ENCODE measurements at places on chromosomes 1 and 21.

DNA sequence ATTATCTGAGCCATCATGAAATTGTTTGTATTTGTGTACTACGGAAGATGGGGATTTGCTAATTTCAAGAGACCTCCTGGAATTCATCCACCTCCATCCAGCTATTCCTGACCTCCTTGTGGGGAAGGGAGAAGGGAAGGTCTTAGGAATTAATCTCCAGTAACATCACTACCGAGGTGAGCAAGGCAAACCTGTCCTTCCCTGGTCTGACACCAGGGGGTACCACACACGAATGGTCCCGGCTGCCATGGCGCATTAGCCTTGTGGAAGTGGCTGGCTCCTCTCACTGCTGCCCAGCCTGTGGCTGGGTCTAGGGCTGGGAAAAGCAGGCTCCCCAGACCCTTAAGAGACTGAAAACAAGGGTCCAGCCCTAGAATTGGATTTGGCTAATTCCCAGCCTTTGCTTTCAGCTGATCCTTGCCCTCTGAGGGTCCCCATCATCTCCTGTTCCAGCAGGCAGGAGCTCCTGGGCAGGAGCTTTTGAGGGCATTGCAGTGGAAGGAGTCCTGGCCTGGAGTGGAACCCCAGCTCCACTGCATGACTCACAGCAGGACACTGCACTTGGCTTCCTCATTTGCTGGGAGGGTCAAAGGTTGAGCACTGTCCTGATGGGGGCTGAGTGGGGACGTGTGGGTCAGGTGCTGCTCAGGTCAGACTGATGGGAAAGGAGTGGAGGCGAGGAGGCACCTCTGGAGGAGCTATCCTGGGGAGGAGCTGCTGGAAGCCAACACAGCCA lies 34.8 kb downstream of the RIMS3 start:
- DNase-seq, result peak; percentile 97

DNA sequence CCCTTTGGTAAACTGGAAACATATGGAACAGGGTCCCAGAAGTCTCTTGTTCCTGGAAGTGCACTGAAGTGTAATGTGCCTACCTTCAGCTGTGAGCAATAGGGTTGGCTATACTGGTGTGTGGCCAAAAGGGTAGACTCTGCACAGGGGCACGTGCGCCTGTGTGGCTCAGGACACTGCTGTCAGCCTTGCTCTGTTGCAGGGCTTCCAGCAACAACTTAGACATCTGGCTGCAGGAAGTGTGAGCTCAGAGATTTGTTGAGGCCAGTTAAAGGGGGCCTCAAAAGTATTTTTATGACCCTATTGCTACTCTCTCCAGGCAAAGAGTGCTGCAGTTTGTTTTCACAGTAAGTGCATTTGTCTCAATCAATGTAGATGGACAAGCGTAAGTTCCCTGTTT lies 7.5 kb downstream of the CTPS1 start:
- no peak for DNase-seq

GRCh38 chr1:156540955-156541354 lies 31.4 kb downstream of the IQGAP3 start:
- no peak for DNase-seq

DNA sequence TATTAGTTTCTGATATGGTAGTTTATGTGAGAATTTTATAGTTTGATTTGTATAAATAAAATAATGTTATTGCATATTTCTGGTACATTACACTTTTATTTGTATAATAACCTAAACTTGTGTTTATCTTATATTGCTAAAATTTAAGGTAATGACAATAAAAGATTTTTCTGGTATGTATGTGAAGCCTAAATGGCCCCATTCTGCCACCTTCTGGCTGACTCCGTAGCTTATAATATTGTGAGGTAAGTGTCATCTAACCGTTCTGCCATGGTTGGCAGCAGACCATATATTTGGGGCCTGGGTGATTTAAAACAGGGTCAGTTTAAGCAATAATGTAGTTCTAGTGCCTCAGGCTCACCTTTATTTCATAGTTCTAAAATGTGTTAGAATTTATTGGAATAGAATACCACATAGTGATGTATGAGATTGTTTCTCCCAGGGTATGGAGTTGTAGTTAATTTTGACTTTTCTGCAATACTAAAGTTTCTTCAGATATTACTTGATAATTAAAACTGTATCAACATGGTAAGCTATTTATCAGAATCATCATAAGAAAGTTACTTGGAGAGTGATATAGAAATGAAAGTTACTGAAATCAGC lies 21.2 kb upstream of the PRKACB start:
- DNase-seq, result peak; percentile 17

GRCh38 chr1:99786751-99787501 lies 20.5 kb upstream of the FRRS1 start:
- DNase-seq, result no peak

Measured in DMS 273 treated with DMSO at 0.1 percent for 48 hours (cell line).